ENCODE measurements at places on chromosomes 12 and 14. TPM values are rescaled to one million over a fixed set of nuclear protein-coding genes. Genes with fewer than 3 reads are reported as not detected.

DNA sequence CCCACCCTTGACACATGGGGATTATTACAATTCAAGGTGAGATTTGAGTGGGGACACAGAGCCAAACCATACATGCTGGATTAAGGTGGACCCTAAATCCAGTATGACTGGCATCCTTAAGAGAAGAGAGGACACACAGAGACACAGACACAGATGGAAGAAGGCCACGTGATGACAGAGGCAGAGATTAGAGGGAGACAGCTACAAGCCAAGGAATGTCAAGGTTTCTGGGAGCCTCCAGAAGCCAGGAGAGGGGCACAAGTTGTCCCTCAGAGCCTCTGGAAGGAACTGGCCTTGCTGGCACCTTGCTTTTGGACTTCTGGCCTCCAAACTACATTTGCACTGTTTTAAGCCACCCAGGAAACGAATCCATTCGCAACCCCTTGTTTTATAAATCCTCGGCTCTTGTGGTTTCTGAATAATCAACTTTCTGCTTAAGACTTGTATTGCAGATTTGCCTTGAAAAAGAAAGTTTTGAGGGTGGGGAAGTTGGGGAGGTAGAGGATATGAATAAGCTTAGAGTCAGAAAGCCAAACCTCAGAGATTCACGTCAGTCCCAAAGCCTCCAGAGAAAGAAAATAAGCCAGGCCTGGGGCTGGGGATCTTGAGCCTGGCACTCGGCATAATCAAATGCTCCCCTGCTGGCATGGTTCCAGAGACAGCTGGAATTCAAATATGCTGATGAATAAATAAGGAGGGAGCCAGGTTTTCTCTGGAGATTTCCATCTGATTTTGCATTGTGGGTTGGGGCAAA, 224.2 kb upstream of the PWP1 start:
- no peak for DNase-seq

DNA sequence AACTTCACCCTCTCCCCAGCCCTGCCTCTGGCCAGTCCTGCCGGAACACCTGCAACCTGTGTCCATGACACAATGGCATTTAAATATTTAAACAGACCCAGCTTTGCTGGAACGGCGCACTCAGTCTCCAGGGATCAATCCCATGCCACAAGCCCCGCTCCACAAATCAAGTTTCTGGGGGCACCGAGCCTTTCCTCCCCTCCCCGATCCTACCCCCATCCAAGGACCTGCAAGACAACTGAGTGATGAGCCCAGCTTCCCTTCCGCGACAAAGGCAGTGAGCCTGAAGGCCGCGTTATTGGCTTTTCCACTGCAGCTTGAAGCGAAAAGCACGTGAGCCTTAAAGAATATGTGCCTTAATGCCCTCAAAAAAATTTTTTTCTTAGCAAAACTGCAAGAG, 185.7 kb downstream of the DPF3 start:
- DNase-seq = no peak

GRCh38 chr14:65160091-65160490, 57.8 kb upstream of the MAX start:
- no peak for DNase-seq

TAS2R8 gene
- total RNA-seq = not detected

SLC5A8 gene
- total RNA-seq = not detected

GRCh38 chr12:68198507-68199086, 27.0 kb downstream of the IL26 start:
- DNase-seq = no peak

RTL1 gene
- not detected for total RNA-seq

GRCh38 chr12:15602051-15602672, 187.0 kb downstream of the EPS8 start:
- DNase-seq = no peak

DNA sequence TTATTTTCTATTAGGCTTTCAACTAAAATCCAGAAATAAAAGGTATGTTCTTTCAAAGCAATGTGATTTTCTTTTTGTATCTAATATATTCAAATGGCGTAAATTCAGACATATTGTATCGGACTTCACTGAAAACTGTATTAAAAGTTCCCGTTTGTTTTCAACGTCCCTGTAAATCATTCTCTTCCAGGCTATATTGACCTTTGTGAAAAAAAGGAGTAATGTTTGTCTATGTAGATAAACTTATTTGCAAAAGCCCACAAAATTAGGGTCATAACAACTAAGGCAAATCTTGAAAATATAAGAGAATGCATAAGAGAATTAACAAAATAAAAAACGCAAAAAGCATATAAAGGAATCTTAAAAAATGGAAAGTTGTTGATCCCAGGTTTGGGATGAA, 1492.4 kb downstream of the AACS start:
- no peak for DNase-seq

All from B cell (primary cell).